ENCODE measurements at places on chromosomes 16 and 17. TPM values are rescaled to one million over a fixed set of nuclear protein-coding genes. Genes with fewer than 3 reads are reported as not detected.

HES7 gene
- 0.67 TPM for total RNA-seq

KRTAP4-3 gene
- not detected for total RNA-seq

GRCh38 chr17:58694302-58694701 is 1.9 kb downstream of the RAD51C start:
- DNase-seq = no peak

GRCh38 chr17:71033336-71033735 is 864.0 kb downstream of the KCNJ2 start:
- no peak for DNase-seq

DNA sequence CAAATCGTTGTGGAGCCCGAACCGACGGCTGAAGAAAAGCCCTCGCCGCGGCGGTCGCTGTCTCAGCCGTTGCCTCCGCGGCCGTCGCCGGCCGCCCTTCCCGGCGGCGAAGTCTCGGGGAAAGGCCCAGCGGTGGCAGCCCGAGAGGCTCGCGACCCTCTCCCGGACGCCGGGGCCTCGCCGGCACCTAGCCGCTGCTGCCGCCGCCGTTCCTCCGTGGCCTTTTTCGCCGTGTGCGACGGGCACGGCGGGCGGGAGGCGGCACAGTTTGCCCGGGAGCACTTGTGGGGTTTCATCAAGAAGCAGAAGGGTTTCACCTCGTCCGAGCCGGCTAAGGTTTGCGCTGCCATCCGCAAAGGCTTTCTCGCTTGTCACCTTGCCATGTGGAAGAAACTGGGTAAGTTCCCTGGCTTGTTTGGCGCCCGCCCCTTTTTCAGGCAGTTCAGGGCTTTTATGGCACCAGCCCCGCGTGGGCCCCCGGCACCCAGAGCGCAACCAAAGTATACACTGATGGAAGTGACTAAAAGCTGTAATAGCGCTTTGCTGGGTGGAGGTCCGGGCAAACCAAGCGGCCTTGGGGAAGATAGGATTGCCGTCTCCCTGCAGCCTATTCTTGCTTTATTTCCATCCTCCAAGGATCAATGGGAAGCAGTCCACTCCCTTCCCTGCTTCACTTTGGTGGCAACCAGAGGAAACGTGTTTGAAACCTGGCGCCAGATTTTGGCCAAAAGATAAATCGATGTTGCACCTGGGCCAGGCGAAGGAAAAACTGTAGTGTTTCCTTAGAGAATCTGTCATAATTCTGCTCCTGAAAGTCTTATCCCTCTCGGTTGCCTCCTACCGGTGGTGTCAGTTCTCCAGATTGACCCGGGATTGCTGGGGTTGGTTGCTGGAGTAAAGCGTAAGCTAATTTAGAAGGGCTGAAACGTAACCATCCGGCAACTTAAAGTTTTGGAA is 775 bp downstream of the PPM1D start:
- peak; percentile 85 for DNase-seq

GRCh38 chr16:72797621-72798020 is 250.3 kb downstream of the ZFHX3 start:
- no peak for DNase-seq

MPP2 gene
- 15.5 TPM for total RNA-seq

CDK5RAP3 gene
- 95.8 TPM for total RNA-seq

C1QL1 gene
- 0.42 TPM for total RNA-seq

DNA sequence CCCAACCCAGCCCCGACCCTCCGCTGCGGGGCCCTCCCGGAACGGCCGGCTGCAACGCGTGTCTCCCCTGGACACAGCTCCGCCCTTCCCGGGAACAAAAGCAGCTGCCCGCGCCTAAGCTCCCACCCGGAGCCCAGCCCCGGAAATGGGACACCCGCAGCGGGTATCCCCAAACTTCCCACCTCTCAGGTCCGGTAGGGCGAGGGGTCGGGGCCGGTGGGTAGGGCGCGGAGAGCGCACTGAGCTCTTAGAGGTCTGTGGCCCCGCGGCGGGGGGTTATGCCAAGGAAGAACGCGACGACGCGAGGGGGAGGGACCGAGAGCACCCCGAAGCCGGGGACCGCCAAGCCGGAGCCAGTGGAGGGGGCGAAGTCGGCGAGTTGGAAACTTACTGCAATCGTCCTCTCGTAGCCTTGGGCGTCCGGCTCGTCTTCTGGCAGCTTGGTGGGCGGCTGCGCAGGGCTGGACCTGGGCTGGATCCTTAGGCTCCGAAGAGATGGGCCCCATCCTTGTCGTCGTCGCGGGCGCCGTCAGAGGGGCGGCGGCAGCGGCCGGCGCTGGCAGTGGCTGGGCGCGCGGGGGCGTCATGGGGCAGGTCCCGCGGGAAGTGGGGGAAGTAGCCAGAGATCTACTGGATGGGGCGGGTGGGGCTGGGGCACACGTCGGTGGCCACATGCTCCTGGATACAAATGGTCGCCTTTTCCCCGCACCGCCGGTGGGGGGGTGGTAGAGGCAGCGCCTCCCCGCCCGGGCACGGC is 6.9 kb downstream of the USP6 start:
- peak; percentile 79 for DNase-seq

GRCh38 chr17:417691-418420 is 65.2 kb upstream of the RPH3AL start:
- DNase-seq = no peak

DNA sequence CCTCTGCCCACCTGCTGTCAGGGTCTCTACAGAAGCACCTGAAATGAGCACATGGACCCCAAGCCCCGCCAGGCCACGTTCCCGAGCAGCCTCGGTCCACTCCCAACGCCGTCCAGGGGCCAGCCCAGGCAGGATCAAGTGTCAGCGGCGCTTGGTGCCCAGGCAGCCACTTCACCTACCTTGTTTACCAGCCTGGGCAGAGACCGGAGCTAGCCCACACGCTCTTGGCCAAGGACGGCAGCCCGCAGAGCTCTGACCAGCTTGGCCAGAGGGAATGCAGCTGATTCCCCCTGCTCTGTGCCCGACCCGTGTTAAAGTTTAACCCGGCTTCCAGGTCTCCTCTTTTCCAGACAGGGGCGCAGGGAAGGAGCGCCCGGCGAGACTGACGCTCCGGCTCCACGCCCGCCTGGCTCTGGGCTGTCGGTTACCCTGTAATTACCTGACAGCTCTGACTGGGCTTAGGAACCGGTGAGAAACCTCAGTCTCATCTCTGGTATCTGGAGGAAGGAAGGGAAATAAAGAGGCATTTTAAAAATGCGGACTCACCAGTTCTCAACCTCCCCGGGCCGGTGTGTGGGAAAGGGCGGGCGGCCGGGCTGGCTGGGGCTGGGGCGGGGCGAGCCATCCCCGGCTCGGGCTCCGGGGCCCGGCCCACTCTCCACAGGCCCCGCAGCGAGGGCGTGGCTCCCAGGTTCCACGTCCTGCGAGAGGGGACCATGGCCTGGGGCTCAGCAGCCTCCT is 4.6 kb downstream of the KIFC3 start:
- DNase-seq = no peak

DNA sequence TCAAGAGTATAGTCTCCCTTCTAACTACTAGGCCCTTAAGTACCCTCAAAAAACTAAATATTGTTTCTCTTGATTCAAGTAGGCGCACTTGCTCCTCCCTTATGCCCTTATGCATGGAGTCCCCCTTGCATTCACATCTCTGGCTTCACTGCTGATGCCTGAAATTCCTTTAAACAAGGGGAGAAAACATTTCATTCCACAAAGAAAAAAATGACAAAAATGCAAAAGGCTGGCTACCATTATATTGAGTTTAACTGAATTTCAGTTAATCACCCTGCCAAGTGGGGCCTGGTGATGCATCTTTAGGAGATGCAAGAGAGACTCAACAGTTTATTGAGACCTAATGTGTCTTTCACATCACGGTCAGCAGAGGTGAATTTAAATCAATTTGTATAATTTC is 35.6 kb downstream of the CRLF3 start:
- no peak for DNase-seq

- peak; percentile 14 for DNase-seq
Measured at GRCh38 chr16:69131167-69131838, 1.1 kb downstream of the CHTF8 start.

DNA sequence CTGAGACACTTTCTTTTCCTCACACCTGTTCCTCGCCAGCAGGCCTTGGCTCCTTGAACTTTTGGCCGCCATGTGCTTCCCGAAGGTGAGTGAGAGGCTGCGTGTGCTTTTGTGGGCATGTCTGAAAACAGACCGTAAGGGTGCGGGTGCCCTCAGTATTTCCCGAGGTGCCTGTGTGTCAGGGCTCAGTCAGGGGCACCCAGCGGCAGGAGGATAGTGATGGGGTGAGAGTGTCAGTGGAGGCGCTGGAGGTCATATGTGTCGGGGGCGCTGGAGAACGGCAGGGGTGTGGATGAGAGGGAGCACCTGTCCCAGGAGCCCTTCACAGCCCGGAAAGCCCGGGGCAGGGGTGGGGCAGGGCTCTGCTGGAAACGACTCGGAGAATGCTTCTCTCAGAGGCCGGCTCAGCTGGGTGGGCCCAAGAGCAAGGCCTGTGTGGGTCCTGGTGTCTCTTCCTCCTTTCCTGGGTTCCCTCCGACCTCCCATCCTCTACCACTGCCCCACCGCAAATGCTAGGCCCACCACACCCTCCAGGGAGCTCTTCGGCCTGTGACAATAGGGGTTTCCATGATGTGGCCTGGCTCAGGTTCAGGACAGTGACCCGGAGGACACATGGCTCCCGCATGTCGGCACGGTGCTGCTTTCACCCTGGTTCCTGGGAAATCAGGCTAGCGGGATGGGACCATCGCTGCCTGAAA is 451 bp downstream of the IL32 start:
- no peak for DNase-seq

RHOT1 gene
- total RNA-seq = 37.9 TPM

DNA sequence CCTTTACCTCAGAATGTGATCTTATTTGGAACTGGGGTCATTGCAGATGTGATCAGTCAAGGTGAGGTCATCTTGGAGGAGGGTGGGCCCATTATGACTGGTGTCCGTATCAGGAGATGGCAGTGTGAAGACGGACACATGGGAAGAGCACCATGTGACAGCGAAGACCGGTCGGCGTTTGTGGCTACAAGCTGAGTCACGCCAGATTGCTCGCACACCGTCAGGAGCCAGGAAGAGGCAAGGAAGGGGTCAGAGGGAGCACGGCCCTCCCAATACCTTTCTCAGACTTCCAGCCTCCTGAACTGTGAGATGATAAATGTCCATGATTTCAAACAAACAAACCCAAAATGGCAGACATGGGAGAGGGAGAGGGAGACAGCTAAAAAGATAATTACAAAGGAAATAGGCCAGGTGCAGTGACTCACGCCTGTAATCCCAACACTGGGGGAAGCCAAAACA is 13.2 kb downstream of the STARD3 start:
- no peak for DNase-seq

ABCA9 gene
- 33.6 TPM for total RNA-seq

- no peak for DNase-seq
Measured at GRCh38 chr17:55898195-55898594, 147.3 kb downstream of the PCTP start.

- DNase-seq = no peak
Measured at GRCh38 chr16:12390644-12391043, 413.0 kb downstream of the CPPED1 start.

COA3 gene
- 37.5 TPM for total RNA-seq

GRCh38 chr16:64531401-64531800 is 590.5 kb downstream of the CDH11 start:
- no peak for DNase-seq

DNA sequence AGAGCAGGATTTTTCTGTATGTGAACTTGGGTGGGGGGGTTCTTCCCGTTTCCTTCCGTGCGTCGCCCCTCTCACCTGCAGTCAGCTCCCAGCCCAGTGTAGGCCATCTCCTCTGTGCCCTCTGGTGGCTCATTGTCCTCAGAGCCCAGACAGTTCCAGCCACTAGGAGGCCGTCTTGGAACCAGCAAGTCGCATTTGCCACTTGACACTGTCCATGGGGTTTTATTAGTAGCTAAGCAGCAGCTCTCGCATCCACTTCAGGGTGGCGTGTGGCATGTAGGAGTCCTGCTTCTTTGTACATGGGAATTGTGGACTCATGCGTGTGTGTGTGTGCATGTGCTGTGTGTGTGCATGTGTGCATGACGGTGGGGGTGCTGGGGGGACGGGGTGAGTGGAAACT is 74.0 kb downstream of the SEC14L1 start:
- DNase-seq = peak; percentile 44

CES5A gene
- not detected for total RNA-seq

GRCh38 chr16:68764862-68765261 is 27.8 kb downstream of the CDH1 start:
- DNase-seq = no peak

GRCh38 chr17:81000631-81001357 is 9.2 kb downstream of the CHMP6 start:
- no peak for DNase-seq

TBC1D26 gene
- not detected for total RNA-seq

GRCh38 chr17:1036171-1036844 is 39.4 kb downstream of the TIMM22 start:
- DNase-seq = no peak

- DNase-seq = no peak
Measured at GRCh38 chr17:17837380-17837821, 615 bp upstream of the SREBF1 start.

IL34 gene
- total RNA-seq = 4.3 TPM

DNA sequence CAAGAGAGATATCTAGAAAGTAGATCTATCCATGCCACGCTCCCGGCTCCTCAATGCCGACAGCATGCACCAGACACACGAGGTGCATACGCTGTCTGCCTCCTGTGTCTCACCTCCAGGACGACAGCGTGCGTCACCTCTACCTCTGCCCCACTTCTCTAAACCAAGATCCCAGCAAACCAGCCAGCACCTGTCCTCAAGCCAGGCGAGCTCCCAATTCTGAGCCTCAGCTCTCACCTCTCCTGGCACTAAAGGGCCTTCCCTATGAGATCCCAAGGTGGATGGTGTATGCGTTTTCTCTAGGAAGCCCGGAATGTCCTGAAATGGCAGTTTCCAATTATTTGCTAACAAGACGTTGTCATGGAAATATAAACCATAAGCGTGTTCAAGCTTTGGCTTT is 36.2 kb upstream of the RCVRN start:
- no peak for DNase-seq

PYDC1 gene
- total RNA-seq = not detected

CRYM gene
- total RNA-seq = 0.93 TPM

C17orf75 gene
- total RNA-seq = 14.3 TPM

DNA sequence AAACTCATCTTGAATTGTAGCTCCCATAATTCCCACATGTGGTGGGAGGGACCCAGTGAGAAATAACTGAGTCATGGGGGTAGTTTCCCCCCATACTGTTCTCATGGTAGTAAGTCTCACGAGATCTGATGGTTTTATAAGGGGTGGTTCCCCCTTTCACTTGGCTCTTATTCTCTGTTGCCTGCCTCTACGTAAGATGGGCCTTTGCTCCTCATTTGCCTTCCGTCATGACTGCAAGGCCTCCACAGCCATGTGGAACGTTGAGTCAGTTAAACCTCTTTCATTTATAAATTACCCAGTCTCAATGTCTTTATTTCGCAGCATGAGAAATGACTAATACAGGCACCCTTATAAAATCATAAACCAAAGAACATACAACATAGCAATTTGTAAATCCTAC is 79.0 kb downstream of the XYLT1 start:
- DNase-seq = no peak

PDK2 gene
- 27.7 TPM for total RNA-seq
